NCI-H82 (cell line): ENCODE measurements at places on chromosomes 1 and 21.
A peak's percentile ranks its signal among the peaks of the same experiment; 100 is the strongest.

DNA sequence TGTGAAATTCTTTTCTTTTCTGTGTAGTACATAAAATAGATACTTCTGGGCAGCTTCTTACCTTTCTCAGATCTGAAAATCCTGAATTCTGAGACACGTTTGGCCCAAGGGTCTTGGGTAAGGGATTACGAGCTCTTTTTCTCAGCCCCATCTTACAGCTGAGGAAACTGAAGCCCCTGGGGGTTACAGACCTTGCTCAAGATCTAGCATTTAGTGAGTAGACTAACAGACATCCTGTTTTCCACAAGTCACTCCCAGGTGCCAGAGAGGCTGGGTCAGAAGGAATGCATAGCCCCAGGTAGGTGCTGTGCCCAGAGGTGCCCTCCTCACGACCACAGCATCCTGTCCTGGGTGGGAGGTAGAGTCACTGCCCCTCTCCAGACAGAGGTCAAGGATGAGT, 13.2 kb upstream of the CREG1 start:
- DNase-seq = no peak

DNA sequence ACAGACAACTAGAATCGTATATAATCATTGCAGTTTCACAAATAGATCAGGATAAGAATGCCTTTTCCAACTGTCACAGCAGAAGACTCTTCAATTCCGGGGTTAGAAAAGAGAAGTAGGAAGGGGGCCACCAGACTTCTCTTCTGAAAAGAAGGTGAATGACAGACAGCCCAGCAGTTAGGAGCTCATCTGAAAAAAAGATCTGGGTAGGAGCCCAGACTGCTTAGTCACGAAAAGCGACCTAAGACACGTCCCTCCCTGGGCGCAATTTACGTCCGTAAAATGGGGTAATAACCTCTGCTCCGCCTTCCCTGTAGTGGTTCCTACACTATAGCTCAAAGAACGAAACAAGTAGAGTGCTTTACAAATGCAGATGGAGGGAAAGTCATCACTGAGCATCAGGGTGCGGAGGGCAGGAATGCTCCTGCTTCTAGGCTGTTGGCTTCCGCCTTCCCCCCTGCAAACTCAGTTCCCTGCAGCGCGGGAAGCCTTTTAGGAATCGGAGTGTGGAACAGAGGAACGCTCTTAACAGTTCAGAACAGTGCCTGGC, 582 bp downstream of the ORC1 start:
- peak; percentile 71 for DNase-seq

DNA sequence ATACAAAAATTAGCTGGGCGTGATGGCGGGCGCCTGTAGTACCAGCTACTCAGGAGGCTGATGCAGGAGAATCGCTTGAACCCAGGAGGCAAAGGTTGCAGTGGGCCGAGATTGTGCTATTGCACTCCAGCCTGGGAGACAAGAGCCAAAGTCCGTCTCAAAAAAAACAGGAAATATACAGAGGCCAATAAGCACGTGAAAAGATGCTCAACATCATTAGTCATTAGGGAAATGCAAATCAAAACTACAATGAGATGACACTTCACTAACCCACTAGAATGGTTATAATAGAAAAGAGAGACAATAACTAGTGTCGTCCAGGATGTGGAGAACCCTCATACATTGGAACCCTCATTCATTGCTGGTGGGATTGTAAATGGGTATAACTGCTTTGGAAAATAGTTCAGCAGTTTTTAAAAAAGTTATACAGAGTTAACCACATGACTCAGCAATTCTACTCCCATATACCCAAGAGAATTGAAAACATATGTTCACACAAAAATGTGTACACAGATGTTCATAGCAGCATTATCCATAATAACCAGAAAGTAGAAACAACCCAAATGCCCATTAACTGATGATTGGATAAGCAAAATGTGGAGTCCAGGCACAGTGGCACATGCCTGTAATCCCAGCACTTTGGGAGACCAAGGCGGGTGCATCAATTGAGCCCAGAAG, 6.4 kb upstream of the E2F2 start:
- no peak for DNase-seq

DNA sequence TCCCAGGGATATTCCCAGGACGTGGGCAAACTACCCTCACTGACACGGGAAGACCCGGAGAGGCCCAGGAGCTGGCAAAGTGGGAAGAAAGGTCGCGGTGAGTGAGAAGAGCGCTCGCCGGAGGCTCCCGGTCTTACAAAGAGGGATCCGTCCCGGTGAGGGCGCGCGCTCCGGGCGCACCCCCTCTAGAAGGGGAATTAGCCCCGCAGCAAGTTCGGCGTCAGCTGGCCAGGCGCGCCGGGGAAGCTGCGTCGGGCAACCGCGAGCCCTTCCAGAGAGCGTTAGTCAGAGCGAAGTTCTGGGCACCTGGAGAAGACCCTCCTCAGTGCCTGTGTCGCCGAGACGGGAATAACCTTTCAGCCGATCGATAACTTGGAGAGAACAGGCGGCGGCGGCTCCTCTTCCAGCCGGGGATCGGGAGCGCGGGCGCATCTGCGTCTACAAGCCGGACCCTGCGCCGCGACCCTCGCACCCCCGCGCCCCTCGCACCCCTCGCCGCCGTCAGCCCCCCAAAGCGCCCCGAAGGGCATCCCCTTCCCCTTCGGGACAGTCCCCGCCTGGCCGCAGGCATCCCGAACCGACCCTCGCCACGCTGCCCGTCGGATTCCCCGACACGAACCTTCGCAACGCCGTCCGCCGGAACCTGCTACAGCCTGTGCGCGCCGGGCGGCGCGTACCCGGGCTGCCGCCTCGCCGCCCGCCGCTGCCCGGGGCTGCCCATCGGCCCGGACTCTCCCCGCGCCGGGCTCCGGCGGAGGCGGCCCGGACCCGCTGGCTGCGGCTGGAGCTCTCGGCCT, 485 bp downstream of the SIPA1L2 start:
- DNase-seq = peak; percentile 57

- DNase-seq = no peak
These were observed 26.3 kb upstream of the NHLH2 start for GRCh38 chr1:115867216-115867615.

DNA sequence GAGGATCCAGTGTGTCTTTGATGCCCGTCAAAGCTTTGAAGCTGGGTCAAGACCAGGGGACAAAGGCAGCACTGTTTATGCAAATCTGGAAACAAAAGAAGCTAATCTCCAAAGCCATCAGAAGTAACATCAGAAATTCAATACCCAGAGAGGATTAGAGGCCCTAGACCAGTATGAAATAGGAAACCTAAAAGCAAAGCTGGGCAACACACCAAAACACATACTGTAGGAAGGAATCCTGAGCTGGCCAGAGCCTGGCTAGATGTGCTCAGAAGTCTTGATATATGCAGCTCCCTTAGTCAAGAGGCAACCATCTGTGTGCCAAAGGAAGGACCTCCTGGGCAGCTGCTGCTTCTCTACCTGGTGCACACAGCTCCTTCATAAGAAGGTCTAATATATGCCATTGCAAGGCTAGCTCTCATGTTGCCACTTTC, 12.3 kb downstream of the COLGALT2 start:
- DNase-seq = peak; percentile 87

- no peak for DNase-seq
These were observed 36.6 kb downstream of the PLXNA2 start for GRCh38 chr1:208207388-208208131.

GRCh38 chr1:98692482-98692881, 31.0 kb downstream of the SNX7 start:
- DNase-seq = no peak

GRCh38 chr1:93223023-93223675, 42.6 kb downstream of the CCDC18 start:
- no peak for DNase-seq

GRCh38 chr1:22053861-22054770, 1.6 kb downstream of the CDC42 start:
- no peak for DNase-seq

DNA sequence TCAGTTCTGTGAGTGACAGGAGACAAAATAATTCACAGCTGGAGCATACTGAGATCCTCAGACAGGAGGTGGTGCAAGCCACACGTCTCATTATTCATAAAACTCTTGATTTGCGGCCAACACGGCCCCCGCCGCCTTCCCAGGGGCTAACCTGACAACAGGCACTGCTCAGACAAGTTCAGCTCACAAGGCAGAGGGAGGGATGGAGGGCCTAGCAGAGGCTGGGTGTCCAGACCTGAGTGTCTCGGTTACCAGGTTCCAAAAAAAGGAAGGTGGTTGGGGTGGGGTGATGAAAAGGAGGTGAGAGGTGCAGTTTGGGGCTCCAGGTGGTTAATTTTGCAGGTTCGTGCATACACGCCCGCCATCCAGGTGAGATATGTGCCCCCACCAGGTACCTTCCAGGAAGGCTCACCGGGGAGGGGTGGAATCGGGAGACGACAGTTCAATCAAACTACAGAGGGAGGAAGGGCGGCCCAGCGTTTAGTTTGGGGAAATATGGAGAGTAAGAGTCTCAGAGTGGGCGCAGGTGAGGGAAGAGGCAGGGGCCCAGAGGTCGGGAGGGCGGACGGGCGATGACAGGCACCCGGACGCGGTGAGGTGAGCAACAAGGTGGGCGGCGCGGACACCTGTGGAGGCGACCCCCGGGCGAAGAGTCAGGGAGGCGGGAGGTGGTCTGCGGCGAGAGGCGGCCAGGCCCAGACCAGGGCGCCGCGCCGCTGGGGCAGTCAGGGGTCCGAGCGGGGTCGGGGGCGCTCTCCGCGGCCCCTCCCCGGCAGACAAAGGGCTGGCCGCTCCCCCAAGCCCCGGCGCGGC, 629 bp downstream of the CTNNBIP1 start:
- peak; percentile 54 for DNase-seq

GRCh38 chr1:53446051-53446450, 13.1 kb upstream of the DMRTB1 start:
- no peak for DNase-seq

DNA sequence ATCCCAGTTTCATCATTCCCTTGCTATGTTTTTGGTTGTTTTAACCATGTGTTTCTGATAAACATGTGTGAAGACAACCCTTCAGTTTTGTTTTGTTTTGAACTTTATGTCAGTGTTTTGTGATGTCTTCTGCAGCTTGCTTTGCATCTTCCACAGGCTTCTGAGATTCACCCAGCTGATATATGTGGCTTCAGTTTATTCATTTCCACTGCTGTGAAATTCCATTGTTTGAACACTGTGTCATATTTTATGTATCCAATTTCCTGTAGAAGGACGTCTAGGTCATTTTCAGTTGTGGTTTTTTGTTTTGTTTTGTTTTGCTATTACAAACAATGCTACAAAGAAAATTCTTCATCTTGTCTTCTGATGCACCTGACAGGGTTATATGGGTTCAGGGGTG, 27.2 kb upstream of the SLC26A9 start:
- DNase-seq = no peak

DNA sequence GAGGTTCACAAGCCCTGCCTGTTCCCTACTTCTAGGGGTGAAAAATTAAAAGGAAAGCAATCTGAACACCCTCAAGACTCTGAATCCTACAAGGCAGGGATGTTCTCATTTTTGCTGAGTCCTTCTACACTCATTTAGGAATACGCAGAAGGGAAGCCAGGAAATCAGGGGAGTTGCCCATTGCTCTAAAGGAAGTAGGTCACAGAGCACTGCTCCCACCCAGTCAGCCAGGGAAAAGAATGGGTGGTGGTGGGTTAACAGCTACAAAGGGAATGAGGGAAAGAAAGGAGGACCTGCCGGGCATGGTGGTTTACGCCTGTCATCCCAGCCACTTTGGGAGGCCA, 2.4 kb upstream of the CTTNBP2NL start:
- DNase-seq = no peak

DNA sequence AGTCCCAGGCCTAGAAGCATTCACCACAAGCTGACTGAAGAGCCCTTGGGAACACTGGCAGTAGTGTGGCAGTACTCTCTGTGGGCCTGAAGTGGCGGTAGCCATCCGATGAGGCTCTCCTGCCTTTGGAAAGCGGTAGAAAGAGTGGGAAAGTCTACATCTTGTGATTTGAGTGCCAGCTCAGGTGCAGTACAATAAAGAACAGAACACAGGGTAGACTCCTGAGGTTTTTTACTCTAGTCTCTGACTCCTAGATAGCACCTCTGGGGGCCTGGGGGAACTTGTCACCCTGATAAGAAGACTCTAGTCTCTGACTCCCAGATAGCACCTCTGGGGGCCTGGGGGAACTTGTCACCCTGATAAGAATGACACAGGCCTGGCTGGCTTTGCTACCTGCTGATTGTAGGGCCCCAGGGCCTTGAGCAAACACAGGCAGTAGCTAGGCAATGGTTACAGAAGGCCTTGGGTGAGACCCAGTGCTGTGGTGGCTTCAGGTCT, 18.0 kb upstream of the IL20 start:
- DNase-seq = no peak

GRCh38 chr1:151968058-151968457, 25.6 kb downstream of the S100A10 start:
- DNase-seq = peak; percentile 73

- no peak for DNase-seq
These were observed 10.1 kb downstream of the DIPK1A start for GRCh38 chr1:92951141-92951582.

GRCh38 chr1:199335496-199335895, 692.0 kb upstream of the NR5A2 start:
- no peak for DNase-seq

- DNase-seq = no peak
These were observed 54.5 kb downstream of the ARHGEF10L start for GRCh38 chr1:17594026-17594425.

DNA sequence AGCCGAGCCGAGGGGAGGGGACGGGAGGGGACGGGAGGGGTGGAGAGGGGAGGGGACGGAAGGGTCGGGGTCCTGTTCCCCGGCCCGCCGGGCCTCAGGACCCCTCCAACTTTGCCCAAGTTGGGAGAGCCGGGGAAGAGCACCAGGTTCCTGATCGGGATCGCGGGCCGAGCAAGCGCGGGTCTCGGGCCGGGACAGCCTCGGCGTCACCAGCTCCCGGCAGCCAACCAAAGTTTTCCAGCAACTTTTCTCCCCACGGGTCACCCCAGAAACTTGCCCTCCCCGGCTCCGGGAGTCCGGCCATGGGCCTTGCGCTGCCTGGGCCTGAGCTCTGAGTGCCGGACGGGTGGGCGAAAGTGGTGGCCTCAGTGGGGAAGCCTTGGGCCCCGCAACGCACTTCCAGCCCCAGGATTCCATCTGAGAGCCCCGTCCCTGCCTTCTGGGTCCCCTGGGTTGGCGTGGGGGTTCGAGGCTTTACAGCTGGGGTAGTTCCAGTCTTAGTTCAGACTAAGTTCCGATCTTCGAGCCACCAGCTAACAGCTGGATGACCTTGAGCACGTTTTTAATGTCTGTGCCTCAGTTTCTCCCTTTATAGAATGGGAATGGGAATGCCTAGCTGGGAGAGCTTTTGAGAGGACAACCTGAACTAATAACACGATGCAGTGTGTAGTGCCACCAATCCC, 458 bp downstream of the ZC3H12A start:
- no peak for DNase-seq

- no peak for DNase-seq
These were observed 87.7 kb downstream of the CASZ1 start for GRCh38 chr1:10708757-10709156.

- DNase-seq = no peak
These were observed 13.6 kb downstream of the KRTAP10-1 start for GRCh38 chr21:44526096-44526997.
